ENCODE measurements at places on chromosomes 1 and 21.
A peak's percentile ranks its signal among the peaks of the same experiment; 100 is the strongest.

GRCh38 chr1:5955479-5955977 is 36.7 kb downstream of the NPHP4 start:
- DNase-seq: no peak

DNA sequence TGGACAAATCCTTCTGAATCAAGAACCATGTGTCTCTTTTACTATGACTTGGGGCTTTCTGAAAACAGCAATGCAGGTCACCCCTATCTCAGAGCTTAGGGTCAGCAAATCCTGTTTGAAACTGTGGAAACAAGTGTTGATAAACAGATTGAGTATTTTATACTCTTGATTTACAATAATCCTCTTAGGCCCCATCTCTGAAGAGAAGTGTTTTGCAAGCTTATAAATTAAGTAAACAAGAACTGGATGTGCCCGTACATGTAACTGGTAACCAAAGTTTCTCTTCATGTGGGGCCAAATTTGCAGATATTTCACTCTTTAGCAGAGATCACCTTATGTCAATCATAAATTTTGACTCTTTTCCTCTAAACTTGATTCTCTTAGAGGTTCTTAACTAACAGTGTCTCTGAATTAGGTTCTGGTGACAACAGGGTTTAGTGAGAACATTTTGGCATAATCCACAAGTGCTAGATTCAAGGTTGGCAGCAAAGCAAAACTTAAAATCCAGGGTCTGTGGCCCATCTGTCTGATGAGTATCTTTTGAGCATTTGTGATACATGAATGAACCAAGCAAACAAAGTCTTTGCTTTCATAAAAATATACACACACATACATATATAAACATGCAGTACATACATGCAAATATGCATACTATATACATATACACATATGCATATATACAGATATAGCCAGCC is 183.0 kb upstream of the HOOK1 start:
- DNase-seq: no peak

DNA sequence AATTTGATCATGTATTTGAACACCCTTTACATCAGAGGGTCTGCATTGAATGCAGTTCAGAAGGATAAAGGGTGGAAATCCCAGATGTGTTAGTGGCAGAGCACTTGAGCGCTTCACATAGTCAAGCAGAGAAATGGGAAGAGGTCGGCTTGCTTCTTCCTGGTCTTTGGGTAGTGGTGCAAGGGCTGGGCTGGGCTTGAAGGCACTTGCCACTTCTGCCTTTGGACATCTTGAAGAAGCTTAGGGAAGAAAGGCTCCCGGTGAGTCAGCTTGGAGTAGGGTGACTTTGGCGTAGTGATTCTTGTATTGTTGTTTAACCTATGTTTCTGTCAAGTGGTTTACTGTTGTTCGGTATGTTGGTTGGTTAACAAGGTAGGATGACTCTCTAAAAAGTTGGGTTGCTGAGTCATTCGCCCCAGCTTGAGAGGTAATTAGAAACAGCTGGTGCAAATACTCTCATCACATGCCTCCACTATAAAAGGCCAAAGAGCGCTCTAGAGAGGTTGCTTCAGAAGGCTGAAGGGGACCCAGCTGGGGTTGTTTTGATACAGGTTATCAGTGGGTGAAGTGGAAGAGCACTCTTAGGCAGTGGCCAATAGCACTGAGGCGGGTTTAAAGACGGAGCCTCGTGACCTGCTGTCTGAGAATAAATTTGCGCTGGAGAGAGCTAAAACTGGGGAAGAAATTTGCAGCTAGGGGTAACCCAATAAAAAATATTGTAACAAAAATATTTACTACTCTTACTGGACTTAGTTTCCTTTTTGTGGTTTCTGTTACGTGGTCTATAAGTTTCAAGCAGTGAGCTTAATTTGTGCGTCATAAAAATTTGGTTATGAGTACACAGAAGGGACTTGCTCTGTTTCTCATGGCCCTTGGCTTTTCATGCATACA is 1.4 kb downstream of the BACH1 start:
- no peak for DNase-seq

DNA sequence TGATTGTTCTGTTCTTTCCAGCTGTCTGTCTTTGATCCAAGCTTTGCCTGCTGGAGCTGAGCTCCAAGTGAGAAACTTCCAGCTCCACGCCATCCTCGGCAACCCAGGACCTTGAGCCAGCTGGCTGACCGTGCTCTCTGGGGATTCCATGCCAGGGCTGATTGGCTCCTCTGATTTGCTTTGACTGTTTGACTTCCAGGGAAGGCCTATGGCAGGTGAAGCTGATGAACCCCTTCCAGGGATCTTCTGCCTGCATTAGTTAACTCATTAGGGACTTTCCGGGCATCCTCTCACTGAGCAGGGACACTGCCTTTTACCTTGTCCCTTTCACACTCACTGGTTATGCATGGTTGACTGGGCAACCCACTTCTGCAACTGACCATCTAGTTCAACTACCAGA is 406.1 kb downstream of the RPS6KC1 start:
- DNase-seq: peak; percentile 54

GRCh38 chr1:225612287-225612686 is 40.6 kb downstream of the ENAH start:
- no peak for DNase-seq

DNA sequence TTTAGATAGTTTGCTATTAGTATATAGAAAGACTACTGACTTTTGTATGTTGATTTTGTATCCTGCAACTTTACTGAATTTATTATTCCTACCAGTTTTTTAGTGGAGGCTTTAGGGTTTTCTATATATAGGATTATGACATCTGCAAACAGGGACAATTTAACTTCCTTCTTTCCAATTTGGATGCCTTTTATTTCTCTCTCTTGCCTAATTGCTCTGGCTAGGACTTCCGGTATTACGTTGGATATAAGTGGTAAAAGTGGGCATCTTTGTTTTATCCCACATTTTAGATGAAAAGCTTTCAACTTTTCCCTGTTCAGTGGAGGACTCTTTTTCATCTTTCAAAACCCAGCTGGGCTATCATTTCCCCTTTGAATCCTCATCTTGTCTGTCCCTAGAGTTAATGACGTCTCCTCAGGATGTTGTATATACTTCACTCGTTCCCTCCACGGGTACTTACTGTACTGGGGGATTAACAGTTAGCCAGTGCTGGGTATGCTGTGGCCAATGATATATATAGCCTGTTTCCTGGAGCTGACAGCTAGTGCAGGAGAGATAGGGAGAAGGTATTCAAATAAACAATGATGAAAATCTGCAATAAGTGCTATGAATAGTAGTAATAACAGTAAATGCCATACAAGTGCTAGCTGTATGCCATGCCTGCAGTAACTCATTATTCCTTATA is 9.8 kb downstream of the ACOT11 start:
- DNase-seq: no peak

DNA sequence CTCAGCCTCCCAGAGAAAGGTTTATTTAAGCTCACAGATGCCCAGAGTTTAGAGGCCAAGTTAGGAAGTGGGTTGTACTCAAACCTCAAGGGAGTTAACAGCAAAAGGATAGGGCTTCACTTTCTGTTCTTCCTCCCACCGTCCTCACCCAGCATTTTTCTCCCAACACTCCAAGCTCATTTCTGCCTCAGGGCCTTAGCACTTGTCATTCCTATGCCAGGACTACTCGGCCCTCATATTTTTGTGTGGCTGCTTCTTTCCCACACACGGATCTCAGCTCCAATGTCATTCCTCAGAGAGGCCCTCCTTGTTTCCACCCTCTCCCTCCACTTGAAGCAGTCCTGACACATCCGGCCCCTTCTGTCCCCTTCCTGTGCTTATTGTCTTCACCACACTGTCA is 12.9 kb downstream of the FAM43B start:
- DNase-seq: no peak

DNA sequence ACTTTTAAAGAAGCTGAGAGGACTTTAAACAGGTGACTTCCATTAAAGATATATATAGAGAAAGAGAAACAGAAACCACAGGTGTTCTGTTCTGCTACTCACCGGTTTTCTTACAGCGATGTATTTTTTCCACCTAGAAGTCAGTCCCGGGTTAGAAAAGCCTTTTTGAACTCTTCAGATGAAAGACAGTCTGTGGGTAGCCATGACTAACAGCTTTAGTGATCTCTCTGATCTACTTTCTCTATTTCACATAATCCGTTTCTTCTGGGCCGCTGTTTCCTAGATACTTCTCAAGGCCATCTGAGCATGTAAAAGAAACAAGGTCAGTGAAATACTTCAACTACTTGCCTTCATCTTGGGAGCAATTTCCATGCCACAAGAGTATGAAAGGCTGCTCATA is 25.1 kb downstream of the WDR64 start:
- no peak for DNase-seq

DNA sequence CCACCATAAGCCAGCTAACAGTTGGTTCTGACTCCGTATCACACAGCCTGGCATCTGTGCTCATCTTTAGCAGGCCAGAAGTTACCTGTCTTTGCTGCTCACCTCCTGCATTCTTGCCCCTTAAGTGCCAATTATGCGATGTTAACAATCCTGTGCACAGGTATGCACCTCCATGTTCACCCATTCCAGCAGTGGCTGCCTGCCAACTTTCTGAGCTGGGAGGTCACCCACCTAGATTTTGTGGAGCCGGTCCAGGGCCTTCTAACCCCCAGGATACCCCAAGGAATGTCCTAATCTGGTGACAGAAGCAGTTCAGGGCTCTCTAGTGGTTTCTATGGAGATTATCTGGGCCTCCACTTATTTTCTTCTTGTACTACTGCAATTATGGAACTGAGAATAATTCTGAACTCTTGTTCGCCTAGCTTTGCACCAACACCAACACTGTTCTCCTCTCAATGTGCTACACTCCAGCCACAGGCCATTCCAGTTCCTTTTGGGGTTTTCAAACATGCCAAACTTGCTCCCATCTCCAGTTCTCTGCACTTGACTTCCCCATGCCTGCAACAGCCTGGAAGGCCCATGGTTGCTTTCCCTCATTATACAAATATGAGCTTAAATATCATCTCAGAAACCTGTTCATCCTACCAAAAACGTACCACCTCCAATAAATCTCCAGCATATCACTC is 9.0 kb downstream of the BCAR3 start:
- DNase-seq: no peak

- DNase-seq: no peak
Measured at GRCh38 chr1:223183268-223183862, 40.3 kb upstream of the TLR5 start.

DNA sequence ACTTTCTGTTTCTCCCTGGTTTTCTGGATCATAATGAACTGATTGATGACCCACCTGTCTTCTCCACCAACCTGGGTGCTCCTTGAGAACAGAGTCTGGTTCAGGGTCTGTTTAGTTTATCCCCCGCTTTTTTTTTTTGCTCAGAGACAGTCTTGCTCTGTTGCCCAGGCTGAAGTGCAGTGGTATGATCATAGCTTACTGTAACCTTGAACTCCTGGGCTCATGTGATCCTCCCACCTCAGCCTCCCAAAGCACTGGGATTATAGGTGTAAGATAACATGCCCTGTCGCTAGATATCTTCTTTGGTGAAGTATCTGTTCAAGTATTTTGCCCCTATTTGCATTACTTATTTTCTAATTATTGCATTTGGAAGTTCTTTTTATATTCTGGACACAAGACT is 30.2 kb upstream of the CITED4 start:
- DNase-seq: no peak

DNA sequence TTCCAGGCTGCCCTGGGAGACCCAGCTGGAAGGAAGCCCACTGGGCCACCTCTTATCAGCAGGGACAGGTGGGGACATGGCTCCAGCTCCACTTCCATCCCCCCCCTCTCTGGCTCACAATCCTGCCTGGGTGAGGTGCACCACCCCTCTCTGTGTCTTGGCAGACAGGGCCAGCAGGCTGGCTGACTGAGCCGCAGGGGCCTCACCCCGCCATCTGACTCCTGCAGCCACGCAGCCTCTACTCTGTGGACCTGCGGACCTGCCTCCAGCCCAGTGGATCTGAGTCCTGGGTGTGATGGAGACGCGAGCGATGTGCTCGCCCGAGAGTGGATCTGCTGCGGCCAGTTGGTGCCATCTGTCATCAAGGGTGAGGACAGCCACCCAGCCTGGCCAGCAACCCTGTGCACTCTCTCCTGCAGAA is 30.1 kb downstream of the RCC2 start:
- no peak for DNase-seq

GRCh38 chr1:74504933-74505512 is 7.4 kb downstream of the LRRC53 start:
- no peak for DNase-seq

GRCh38 chr1:172818841-172819527 is 160.1 kb downstream of the FASLG start:
- DNase-seq: no peak

DNA sequence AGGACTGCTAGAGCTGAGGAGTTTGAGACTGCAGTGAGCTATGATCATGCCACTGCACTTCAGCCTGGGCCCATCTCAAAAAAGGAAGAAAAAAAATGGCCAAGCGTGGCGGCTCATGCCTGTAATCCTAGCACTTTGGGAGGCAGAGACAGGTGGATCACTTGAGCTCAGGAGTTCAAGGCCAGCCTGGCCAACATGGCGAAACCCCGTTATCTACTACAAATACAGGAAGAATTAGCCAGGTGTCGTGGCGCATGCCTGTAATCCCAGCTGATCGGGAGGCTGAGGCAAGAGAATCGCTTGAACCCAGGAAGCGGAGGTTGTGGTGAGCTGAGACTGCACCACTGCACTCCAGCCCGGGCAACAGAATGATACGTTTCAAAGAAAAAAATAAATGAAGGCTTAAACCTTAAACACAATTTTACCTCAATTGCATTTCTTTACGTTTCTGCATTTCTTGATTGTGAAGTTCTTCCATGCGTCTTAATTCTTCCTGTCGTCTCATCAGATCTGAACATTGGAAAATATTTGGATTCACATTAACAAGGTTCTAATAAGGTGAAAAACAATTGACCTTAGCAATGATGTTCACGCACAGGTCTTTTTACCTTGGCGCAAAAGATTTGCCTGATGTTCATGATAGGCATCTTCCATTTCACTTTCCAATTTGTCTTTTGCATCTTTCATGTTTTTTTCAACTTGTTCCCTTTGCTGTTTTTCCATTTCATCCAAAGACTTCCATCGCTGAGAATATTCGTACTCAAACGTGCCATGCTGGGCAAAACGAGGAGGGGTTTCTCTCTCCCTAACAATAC is 4.2 kb downstream of the SFPQ start:
- no peak for DNase-seq

GRCh38 chr1:203089651-203090045 is 3.8 kb upstream of the MYOG start:
- peak; percentile 61 for DNase-seq

GRCh38 chr1:113255038-113255719 is 135.1 kb upstream of the MAGI3 start:
- no peak for DNase-seq

- DNase-seq: no peak
Measured at GRCh38 chr1:153447498-153448170, 12.8 kb downstream of the S100A7 start.

DNA sequence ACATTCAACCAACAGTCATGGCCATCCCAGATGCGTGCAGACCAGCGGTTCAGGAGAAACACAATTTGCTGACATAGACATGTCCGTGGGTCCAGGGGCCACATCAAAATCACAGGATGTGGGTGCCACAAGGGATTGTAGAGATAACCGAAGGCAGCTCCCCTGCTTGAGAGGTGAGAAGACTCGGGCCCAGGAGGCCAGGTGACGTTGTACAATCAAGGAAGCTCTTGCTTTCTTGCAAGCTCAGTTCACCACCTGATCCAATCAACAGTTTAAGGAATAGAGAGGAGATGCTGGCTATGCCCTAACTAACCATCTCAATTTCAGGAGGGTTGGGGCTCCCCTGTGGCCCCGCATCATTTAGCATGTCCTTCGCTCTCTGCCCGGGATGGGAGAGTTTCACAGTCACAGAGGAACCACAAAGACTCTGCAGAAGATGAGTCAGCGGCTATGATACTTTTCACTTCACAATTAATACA is 19.5 kb downstream of the UBASH3A start:
- no peak for DNase-seq

Measured in right forelimb (tissue), 1 donor.